ENCODE measurements at places on chromosomes 6 and 20. TPM values are rescaled to one million over a fixed set of nuclear protein-coding genes. Genes with fewer than 3 reads are reported as not detected.

Gene NT5E
- 68.9 TPM for total RNA-seq

GRCh38 chr6:169112483-169113320 lies 140.9 kb downstream of the THBS2 start:
- DNase-seq: no peak

DNA sequence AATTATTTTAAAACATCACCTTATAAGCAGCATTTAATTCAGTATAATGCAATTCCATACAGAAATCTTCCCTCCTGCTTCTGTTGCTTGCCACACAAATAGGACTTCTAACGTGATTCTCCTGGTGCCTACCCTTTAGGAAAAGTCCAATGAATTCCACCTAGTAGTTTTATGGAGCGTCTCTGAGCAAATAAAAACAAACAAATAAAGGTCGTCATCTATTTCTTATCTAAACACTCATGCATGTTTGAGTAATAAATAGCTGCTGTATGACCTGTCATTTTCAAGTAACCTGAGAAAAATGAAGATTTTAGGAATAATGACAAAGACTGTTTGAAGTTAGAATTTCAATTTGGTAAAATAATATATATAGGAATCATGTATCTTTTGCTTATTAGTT lies 102.7 kb downstream of the BMP5 start:
- DNase-seq: no peak

GRCh38 chr20:6115221-6115895 lies 7.5 kb downstream of the FERMT1 start:
- no peak for DNase-seq
